Activated naive CD4-positive, alpha-beta T cell treated with anti-CD3 and anti-CD28 coated beads, Interleukin-2, amount 50 U/mL, for 72 hours (primary cell): ENCODE measurements at places on chromosomes 1 and 21.
A peak's percentile ranks its signal among the peaks of the same experiment; 100 is the strongest.

DNA sequence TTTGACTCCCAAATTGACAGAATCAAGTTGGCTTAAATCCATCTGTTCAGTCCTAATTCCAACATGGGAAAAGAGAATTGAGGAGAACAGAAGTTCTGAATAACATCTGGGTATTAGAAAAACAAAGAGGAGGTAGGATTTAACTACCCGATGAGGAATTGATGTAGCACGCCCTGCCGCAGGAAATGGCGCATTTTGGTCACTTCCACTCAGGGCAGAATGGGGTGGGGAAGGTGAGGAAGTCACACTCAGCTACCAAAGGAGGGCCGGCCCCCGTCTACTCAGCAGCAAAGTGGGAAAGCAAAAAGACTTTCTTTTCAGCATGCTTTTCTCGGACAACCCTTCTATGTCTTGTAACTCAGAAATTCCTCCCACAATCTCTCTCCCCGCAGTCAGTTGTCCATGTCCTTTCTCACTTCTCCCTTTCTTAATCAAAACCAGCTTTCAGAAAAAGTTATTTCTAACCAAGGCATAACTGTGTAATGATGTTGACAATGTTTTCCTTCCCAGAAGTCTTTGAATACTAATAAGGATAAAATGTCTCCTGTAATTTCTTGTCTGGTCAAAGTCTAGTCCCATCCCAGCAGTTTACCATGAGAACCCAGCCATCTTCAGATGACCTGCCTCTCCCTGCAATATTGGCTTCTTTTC is 60.5 kb upstream of the SIPA1L2 start:
- no peak for DNase-seq

DNA sequence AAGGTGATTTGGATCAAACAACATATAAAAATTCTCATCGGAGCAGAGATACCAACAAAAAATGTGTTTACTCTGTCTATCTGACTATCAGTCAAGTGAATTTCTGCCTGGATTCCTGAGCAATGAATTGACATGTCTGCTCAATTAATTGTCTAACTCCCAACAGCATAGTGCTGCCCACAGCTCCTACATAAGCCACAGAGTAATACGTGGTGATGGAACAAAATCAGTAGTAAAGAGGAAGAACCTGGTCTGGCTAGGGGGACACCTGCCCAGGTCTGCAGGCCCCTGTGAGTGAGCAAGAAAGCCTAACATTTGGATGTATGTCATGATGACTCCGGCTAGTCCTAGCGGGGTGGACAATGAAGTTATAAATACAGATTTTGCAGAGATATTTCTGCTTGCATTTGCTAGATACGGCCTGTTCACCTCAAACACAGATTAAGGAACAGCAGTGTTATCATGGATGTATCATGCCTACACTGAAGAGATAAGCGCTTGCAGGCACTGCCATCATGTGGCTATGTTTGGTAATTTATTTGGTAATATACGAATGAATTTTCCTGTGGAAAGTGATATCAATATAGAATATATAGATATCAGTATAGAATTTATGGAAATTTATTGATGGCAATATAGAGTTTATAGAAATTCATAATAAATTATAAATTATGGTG is 69.6 kb upstream of the LRRC8B start:
- DNase-seq: peak; percentile 64

DNA sequence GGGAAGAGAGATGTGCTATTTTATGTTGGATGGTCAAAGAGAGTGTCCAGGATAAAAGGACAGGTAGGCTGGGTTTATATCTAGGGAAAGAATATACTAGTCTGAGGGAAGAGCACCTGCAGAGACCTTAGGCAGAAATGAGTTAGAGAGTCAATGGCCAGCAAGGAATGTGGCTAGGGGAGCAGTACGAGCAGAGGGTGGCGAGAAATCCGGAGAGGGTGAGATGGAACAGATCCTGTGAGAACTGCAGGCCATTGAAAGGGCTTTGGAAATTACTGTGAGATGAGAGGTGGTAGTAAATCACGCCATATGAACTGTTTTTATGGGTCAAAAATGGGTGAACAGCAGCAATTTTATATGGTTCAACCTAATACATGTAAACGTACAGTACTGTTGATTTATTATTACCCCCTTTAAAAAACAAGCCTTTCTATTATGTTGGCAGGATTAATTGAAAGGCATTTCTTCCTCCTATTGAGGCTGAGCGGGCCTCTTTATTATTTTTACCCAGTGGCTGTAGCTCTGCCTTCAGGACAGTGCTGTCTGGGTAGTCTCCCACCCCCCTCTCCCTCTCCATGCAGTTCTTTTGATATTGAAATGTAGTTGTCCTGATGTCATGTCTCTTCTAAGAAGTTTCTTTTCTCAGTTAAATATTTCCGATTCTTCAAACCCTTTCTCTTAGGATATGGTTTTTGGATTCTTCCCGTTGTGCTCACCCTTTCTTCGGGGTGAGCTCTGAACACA is 75.2 kb upstream of the CD1D start:
- no peak for DNase-seq

- no peak for DNase-seq
Observed at GRCh38 chr21:44947111-44947929, 7.5 kb downstream of the SLX9 start.

GRCh38 chr1:208892147-208892546 is 648.0 kb upstream of the PLXNA2 start:
- no peak for DNase-seq

DNA sequence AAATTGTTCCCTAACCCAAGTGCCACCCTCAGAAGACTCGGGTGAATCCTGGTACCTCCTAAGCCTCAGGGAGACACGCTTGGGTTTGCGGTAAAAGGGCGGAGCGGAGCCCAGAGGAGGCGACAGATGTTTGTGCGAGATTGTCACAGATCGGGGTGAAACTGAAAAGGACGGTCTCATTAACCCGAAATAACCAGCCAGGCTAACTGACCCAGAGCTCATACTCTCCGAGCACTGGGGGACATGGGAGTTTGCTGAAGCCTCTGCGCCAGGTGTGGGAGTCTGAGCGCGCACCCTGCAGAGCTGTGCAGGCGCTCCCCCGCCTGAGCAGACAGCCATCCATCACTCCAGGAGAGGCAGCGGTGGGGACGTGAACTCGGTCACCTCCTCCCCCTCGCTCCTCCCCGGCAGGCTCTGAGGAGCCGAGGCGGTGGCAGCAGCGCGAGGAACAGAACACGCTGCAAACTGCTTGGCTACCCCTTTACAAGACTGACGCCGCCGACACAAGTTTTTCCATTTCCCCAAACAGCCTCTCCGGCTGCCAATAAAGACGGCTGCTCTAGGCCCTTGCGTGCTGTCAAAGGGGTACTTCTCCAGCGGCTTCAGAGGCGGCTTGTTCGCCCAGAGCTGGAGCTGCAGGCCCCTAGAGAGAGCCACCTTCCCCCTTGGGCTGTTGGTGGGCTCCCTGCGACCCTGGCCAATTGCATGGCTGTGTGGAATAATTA is 43.5 kb downstream of the RRAGC start:
- DNase-seq: peak; percentile 21

DNA sequence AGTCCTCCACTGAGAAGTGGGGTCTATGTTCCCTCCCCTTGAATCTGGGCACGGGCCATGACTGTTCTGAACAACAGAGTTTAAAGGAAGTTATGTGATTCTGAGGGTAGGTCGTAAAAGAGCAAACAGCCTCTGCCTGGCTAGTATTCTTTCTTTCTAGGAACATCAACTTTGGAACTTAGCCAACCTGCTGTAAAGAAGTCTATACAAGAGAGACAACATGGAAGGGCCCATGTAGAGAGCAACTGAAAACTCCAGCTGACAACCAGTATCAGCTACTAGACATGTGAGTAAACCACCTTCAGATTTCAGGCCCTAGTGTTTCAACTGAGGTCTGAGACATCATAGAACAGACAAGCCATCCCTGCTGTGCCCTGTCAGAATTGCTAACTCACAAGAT is 7.5 kb downstream of the SELENOF start:
- no peak for DNase-seq

GRCh38 chr1:56713112-56713511 is 68.0 kb downstream of the PRKAA2 start:
- no peak for DNase-seq

DNA sequence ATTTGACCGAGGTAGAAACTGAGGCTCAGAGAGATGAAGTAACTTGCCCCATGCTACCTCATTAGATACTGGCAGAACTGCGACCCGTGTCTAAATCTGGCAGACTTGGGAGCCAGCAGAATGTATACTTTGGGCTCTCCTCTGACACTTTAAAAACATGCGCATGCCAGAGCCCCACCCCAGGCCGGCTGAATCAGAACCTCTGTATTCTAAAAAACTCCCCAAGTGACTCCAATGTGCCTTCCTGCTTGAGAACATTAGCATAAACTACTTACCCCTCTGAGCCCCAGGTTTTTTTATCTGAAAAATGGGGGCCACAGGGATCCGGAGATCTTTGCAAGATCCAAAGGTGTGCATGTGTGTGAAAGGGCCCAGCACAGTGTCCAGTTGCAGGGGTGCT is 344.7 kb upstream of the USP24 start:
- DNase-seq: no peak

- no peak for DNase-seq
Observed at GRCh38 chr1:107439567-107439966, 298.7 kb downstream of the NTNG1 start.

DNA sequence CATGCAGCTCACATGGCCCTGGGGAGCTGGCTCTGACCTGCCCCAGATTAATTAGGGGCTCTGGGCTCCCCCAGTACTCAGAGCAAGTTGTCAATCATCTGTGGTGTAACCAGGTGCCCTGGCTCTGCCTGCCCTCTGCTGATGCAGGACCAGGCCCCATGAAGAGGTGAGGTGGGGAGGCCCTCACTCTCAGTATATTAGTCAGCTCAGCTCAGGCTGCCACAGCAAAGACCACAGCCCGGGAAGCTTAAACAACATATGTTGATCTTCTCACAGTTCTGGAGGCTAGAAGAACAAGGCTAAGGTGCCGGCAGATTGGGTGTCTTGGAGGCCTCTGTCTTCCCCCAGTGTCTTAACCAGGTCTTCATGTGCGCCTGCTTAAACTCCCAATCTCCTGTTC is 66.5 kb downstream of the FCRL5 start:
- no peak for DNase-seq

DNA sequence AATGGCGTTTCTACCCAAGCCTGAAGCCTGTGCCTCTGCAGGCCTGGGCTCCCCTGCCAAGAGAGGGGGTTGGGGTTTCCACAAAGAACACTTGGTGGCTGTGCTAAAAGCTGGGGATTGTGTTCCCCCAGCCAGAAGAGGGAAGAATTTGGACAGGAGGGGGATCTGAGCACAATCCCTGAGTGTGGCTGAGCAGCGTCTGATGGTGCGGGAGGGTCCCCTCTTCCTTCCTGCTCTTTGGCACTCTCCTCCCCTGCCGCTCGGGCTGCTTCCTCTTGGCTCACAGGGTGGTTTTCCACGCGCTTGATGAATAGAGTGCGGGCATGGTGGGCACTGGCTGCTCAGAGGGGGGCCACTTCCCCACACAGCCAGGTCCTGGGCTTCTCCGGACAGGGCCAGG is 3.7 kb downstream of the GPR37L1 start:
- DNase-seq: no peak

DNA sequence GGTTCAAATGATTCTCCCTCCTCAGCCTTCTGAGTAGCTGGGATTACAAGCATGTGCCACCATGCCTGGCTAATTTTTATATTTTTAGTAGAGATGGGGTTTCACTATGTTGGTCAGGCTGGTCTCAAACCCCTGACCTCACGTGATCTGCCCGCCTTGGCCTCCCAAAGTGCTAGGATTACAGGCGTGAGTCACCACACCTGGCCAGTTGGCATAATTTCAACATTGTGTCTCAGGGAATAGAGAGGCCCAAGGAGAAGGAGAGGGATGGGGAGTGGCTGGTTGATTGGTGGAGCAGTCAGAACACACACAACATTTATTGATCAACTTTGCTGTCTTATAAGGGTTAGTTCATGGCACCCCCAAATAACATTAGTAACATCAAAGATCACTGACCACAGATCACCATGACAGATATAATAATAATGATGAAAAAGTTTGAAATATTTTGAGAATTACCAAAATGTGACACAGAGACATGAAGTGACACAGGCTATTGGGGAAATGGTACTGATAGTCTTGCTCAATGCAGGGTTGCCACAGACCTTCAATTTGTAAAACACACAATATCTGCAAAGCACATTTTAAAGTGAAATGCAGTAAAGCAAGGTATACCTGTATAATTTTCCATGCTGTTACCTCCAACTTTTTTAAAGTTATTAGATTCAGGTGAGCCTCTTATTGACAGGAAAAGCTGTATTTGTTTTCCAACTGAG is 15.8 kb upstream of the CYB5R1 start:
- DNase-seq: no peak

DNA sequence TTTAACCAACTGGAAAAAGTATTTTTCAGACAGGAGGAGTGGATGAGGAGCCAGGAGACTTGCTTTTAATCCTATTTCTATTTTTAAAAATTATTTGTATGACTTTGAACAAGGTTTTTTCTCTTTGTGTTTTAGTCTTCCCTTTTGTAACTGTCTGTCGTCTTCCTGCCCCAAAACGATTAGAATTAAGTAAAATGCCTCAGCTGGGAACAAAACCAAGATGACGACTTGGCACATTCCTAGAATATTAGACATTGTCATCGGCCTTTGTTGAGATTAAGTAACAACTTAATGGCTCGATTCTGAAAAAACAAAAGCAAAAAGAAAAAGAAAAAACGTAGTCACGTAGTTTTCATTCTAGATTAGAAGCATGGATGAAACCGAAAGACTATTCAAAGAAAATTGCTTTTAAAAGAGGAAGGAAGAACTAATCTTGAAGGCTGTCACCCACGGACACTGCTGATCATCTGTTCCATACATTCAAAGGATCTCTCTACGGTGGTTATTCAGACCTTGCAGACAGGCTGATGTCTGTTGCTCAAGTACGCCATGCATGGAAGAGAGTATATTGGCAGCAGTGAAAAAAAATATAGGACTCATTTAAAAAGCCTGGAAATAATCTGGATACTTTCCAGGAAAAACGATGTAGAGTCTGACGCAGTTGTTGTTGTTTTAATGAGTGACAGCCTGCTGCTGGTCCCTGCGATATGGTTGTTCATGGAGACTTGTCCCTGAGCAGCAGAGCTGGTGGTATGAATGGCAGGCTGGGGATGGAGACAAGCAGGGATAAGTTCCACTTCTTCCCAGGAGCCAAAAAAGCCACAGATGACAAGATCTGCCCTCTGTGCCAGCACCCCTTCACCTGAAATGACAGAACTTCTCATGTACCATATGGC is 16.8 kb downstream of the GNG4 start:
- DNase-seq: no peak

GRCh38 chr1:211814313-211814712 is 16.2 kb downstream of the LPGAT1 start:
- DNase-seq: no peak

DNA sequence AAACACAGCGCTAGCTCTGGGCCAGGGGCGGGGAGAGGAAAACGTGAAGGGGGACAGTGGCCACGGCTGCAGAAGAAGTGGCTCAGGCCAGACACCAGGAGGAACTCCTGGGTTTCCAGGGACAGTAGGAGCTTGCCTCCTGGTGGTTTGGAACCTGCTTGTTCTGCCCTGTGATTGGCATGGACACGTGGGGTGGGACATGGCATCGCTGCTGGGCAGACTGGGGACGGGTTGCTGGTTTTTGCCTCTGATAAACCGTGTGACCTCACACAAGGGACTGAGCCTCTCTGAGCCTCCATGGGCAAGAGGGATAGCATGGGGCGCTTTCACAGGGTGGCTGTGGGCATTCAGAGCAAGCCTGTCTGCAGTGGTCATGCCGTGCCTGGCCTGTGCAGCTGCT is 7.5 kb upstream of the PLCH2 start:
- no peak for DNase-seq
